ENCODE measurements at places on chromosomes 12 and 14. TPM values are rescaled to one million over a fixed set of nuclear protein-coding genes. Genes with fewer than 3 reads are reported as not detected.
A peak's percentile ranks its signal among the peaks of the same experiment; 100 is the strongest.

DNA sequence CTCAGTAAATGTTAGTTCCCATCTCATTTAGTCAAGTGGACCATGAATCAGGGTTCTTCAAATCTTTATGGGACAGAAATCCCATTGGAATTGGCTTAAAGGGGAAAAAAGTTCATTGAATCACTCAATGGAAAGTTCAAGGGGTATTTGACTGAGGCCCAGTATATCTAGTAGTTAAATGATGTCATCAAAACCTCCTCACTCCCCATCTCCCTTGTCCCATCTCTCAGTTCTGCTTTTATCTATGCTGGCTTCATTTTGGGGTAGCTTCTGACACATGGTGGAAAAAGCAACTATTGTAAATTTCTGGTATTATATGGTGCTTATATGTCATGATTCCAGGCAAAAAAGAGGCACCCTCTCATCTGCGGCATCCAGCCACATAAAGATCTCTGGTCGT, 51.9 kb downstream of the DAAM1 start:
- no peaks in the 10 kb centered on the region for H3K27me3 ChIP-seq
- H3K4me1 ChIP-seq = peaks cover 6% of the 10 kb centered on the region
- no peak for DNase-seq
- H3K4me3 ChIP-seq = no peak overlapping the region

GRCh38 chr14:72894623-72895378, 900 bp upstream of the DPF3 start:
- peaks cover 14% of the 10 kb centered on the region for H3K27me3 ChIP-seq
- H3K36me3 ChIP-seq = no peaks in the 10 kb centered on the region
- H3K4me3 ChIP-seq = peak overlapping the region; percentile 97
- DNase-seq = peak; percentile 27

Gene NTF3
- total RNA-seq = not detected

DNA sequence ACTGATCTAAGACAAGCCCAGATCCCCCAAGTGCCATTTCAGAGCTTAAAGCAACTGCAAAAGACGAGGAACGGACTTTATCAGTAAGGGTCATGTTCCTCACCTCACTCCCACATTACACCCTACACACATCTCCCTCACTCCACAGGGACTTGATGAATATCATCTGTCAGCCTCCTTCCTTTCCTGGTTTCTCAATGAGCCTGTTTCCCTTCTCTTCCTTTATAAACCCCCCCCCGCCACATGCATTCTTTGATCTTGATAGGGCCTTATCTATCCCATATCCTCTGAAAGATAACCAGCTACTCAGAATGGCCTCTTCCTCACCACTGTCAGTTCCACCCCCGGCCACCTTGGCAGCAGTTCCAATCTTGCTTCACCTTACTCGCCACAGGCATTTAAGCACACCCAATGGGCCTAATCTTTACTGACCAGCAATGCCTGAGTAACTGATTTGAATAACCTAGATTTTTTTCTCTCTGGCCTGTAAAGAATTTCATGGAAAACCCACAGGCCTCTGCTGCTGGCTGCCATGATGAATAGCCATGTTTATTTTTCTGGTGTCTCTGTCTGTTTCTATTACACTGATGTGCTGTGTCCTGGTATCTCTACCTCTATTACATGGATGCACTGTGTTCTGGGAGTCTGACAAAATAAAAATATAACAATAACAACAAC, 138.7 kb downstream of the PHLDA1 start:
- H3K4me3 ChIP-seq = no peak overlapping the region
- no peak for DNase-seq
- H3K36me3 ChIP-seq = no peaks in the 10 kb centered on the region
- no peaks in the 10 kb centered on the region for H3K4me1 ChIP-seq
- H3K27me3 ChIP-seq = no peaks in the 10 kb centered on the region
- no peak overlapping the region for H3K27ac ChIP-seq

DNA sequence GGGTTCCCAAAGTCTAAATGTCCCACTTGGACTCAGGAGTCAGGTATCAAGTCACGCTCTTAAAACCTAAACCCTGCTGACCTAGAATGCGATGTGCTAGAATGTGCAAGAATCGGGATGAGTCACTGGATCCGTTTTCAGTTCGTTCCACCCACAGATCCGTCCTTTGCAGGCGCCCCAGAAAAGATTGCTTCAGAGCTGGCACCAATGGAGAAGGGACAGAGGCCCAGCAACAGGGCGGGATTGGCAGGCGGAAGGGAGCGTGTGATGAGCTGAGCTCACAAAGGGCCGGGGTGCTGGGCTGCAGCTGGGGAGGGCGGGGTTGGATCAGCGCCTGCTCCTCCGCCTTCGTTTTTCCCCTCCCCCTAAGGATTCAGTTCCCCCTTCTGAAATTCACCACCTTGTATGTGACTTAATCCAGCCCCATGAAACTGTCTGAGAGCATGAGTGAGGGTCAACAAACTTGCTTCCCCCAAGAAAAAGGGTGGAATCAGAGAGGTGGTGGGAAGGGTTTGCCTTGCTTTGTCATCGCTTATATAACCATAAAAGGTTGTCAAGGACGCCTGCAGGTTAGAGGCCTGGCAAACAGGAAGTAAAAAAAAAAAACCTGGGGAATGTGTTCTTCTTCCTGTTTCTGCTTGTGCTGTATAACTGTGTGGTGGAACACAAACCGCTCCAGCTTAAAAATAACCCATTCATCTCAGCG, 2.8 kb upstream of the UBC start:
- peaks cover 11% of the 10 kb centered on the region for H3K36me3 ChIP-seq
- H3K27ac ChIP-seq = peak overlapping the region; percentile 99
- H3K27me3 ChIP-seq = no peaks in the 10 kb centered on the region
- peaks cover 80% of the 10 kb centered on the region for H3K4me1 ChIP-seq
- DNase-seq = peak; percentile 93

GRCh38 chr12:10716277-10716676, 6.8 kb downstream of the YBX3 start:
- H3K36me3 ChIP-seq = peaks cover 23% of the 10 kb centered on the region
- H3K4me3 ChIP-seq = no peak overlapping the region
- DNase-seq = no peak
- H3K27ac ChIP-seq = peak overlapping the region; percentile 68
- H3K27me3 ChIP-seq = no peaks in the 10 kb centered on the region

DNA sequence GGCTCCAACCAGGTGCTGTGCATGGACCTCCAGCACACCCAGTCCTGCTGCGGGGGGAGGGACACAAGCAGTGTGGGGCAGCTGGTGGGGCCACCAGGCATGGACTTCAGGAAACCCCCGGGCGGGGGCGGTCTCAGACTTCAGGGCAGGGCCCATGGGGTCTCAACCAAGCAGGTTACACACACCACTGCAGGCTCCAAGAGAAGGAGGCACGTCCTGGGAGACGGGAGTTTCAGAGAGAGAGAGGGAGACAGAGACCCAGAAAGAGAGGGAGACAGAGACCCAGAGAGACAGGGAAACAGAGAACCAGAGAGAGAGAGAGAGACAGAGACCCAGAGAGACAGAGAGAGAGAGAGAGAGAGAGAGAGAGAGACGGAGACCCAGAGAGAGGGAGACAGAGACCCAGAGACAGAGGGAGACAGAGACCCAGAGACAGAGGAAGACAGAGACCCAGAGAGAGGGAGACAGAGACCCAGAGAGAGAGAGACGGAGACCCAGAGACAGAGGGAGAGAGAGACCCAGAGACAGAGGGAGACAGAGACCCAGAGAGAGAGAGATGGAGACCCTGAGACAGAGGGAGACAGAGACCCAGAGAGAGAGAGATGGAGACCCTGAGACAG, 128.9 kb downstream of the NCOR2 start:
- H3K27ac ChIP-seq = no peak overlapping the region
- H3K27me3 ChIP-seq = no peaks in the 10 kb centered on the region
- no peak for DNase-seq

- no peak for DNase-seq
- H3K36me3 ChIP-seq = no peaks in the 10 kb centered on the region
- H3K27ac ChIP-seq = peak overlapping the region; percentile 70
- H3K4me3 ChIP-seq = no peak overlapping the region
These were observed 19.8 kb upstream of the MGP start for GRCh38 chr12:14905269-14906004.

DNA sequence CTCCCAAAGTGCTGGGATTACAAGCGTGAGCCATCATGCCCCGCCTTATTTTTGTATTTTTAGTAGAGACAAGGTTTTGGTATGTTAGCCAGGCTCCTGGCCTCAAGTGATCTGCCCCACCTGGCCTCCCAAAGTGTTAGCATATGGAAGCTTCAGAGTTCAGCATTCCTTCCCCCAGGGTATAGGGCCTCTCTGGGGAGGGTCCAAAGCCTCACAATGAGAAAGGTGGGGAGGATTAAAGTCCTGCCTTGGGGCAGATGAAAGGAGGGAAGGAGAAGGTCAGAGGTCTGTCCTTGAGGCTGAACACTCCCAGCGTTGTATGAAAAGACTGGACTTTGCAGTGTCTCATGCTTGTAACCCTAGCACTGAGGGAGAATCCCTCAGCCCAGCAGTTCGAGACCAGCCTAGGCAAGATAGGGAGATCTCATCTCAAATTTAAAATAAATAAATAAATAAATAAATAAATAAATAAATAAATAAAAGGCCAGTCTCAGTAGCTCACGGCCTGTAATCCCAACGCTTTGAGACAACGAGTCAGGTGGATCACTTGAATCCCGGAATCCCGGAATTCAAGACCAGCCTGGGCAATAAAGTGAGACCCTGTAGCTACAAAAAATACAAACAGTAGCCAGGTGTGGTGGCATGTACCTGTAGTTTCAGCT, 22.0 kb upstream of the RCOR1 start:
- H3K4me1 ChIP-seq = no peaks in the 10 kb centered on the region
- DNase-seq = no peak
- H3K27ac ChIP-seq = no peak overlapping the region
- no peaks in the 10 kb centered on the region for H3K36me3 ChIP-seq

GRCh38 chr12:128916425-128916824, 63.1 kb downstream of the GLT1D1 start:
- H3K36me3 ChIP-seq = no peaks in the 10 kb centered on the region
- H3K4me1 ChIP-seq = peaks cover 4% of the 10 kb centered on the region
- no peak overlapping the region for H3K4me3 ChIP-seq
- DNase-seq = no peak

Gene KRT85
- total RNA-seq = not detected

Gene APOF
- total RNA-seq = not detected

DNA sequence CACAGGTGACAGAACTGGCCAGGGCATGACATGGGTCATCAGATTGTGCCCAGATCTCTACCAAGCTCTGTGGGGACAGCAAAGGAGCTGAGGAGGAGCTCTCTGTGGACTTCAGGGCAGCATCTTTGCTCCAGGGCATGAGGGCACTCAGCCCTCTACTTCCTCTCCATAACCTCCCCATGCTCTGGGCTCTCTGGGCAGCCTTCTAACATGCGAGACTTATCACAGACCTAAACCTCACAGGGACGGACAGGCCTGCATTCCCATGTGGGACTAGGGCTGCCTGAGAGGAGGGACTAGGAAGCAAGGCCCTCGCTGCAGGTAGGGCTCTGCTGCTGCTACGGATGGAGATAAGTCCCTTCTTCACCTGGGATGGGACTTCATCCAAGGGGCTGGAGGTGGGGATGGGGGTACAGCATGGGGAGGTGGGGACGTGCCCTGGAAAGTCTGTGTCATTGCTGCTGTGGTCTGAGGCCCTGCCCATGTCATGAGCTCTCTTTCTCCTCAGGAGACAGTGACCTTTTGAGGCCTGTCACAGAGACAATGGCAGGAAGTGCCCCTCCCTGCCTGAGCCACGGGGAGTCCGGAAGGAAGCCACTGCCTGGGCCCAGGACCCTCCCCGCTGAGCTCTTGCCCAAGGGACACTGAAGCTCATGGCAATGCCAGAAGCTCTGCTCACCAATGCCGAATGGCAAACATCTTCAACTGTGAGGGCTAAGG, 44.1 kb downstream of the PITPNM2 start:
- no peaks in the 10 kb centered on the region for H3K27me3 ChIP-seq
- H3K4me1 ChIP-seq = peaks cover 45% of the 10 kb centered on the region
- H3K27ac ChIP-seq = peak overlapping the region; percentile 81
- no peak overlapping the region for H3K4me3 ChIP-seq

GRCh38 chr12:105425254-105426174, 95.0 kb downstream of the C12orf75 start:
- H3K4me1 ChIP-seq = no peaks in the 10 kb centered on the region
- no peak overlapping the region for H3K4me3 ChIP-seq
- H3K27me3 ChIP-seq = no peaks in the 10 kb centered on the region
- H3K27ac ChIP-seq = no peak overlapping the region

Gene RERG
- 9.7 TPM for total RNA-seq

DNA sequence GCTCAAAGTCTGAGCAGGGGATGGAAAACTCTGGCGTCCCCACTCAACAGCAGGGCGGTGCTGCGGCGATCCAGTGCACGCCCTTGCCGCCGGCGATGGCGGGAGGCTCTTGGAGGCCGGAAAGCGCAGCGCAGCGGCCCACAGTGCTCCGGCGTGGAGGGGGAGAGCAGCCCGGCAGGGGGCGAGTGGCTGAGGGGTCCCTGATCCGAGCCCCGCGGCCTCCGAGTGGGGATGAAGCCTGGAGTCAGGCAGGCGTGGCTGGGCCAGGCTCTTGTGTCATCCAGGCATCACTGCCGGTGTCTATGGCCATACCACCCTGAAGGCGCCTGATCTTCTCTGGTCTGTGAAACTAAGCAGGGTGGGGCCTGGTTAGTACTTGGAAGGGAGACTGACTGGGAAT, 183.1 kb downstream of the ALG10 start:
- no peaks in the 10 kb centered on the region for H3K4me1 ChIP-seq
- H3K27ac ChIP-seq = no peak overlapping the region
- DNase-seq = peak; percentile 70
- no peaks in the 10 kb centered on the region for H3K27me3 ChIP-seq
- H3K4me3 ChIP-seq = no peak overlapping the region

GRCh38 chr12:6199531-6200255, 507 bp upstream of the CD9 start:
- H3K27me3 ChIP-seq = no peaks in the 10 kb centered on the region
- H3K27ac ChIP-seq = peak overlapping the region; percentile 91
- H3K4me1 ChIP-seq = peaks cover 54% of the 10 kb centered on the region
- no peaks in the 10 kb centered on the region for H3K36me3 ChIP-seq
- peak; percentile 66 for DNase-seq
- peak overlapping the region; percentile 67 for H3K4me3 ChIP-seq

DNA sequence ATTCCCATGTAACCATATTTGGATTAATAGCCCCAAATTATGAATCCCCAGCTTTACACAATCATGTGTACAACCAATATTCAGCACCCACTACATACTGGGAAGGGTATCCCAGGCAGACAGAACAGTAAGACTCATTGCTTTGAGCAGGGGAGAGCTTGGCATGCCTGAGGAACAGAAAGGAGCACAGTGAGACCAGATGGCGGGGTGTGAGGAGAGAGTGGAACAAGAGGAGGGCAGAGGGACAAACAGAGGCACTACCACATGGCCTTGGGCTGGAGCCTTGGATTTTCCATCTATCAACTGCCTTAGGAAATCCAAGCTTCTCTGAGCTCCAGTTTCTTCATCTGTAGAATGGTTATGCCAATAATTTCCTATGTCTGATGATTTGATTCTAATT, 3.8 kb downstream of the DGKA start:
- H3K4me3 ChIP-seq = no peak overlapping the region
- peaks cover 14% of the 10 kb centered on the region for H3K36me3 ChIP-seq
- DNase-seq = no peak
- H3K4me1 ChIP-seq = peaks cover 21% of the 10 kb centered on the region

- H3K4me3 ChIP-seq = no peak overlapping the region
- DNase-seq = no peak
- peaks cover 9% of the 10 kb centered on the region for H3K4me1 ChIP-seq
- no peaks in the 10 kb centered on the region for H3K36me3 ChIP-seq
- no peak overlapping the region for H3K27ac ChIP-seq
These were observed 4.6 kb downstream of the FOXN4 start for GRCh38 chr12:109304485-109304884.

Gene MIPOL1
- total RNA-seq = 8.8 TPM

- no peaks in the 10 kb centered on the region for H3K27me3 ChIP-seq
- no peak overlapping the region for H3K27ac ChIP-seq
- DNase-seq = no peak
- H3K4me3 ChIP-seq = no peak overlapping the region
These were observed 481.4 kb upstream of the TMEM132C start for GRCh38 chr12:127785540-127785939.

Gene PRICKLE1
- total RNA-seq = 7.3 TPM

Gene ABHD4
- total RNA-seq = 29.3 TPM

Gene OVCH1
- 4.0 TPM for total RNA-seq
